ENCODE measurements at places on chromosomes 7 and 10.

DNA sequence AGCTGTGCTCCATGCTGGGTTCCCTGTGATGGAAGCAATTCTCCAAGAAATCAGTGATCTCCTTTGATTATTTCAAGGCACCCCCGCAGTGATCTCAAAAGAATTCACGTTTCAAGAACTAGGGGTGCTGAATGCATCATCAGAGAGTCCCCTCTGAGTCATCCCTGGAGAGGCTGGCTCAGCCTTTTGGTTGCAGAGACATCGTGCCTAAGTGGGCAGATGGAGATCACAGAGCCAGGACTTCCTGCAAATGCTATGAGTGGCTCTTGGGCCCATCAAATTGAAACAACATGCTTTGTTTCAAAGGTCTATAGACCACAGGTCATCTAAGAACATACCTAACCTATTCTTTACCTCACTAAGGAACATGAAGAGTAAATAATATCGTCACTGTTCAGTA is 41.5 kb upstream of the PLEKHA1 start:
- no peak for DNase-seq

DNA sequence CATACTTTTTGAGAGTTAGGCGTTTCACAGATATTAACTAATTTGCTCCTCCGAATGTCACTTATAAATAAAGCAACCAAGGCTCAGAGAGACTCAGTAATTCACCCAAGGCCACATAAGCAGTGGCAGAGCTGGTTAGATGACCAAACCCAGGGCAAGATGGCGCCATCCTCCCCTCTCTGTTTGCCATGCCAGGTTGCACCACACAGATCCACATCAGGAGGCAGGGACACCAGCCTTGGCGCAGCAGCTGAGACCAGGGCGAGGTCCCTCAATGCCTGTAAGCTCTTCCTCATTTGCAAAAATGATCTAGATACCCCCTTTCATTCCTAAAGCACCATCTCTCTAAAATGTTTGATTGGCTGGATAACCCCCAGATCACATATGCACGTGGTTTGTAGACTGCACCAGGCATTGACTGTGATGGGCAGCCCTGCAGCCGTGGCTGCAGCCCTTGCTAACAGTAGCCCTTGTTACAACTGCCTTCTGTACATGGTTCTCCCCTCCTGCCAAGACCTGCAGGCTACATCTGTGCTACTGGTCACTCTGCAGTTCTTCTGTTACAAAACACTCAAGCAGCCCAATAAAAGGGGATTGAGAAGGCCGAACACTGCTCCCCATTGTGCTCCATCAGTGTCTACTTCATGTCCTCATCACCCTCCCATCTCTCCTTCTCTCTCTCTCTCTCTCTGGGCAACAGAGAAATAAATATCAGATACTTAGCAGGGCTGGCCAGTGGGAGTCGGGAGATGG is 298.6 kb downstream of the PRPF18 start:
- DNase-seq = no peak

DNA sequence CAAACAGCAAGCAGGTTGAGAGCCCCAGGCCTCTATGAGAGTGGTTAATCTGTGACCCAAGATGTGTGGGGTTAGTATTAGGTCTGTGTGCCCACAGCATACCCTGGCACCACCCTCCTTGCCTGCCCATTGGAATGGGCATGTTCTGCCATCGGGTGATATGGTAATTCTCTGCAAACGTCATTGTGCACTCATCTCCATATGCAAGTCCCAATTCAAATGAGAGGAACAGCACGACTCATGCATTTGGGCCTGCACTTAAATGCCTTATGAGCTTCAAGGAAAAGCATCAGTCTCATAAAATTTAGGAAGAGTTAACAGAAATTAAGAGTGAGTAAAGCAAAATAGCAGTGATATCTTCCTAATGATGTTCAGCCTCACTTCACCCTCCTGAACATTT is 133.9 kb upstream of the FGFR2 start:
- DNase-seq = no peak

DNA sequence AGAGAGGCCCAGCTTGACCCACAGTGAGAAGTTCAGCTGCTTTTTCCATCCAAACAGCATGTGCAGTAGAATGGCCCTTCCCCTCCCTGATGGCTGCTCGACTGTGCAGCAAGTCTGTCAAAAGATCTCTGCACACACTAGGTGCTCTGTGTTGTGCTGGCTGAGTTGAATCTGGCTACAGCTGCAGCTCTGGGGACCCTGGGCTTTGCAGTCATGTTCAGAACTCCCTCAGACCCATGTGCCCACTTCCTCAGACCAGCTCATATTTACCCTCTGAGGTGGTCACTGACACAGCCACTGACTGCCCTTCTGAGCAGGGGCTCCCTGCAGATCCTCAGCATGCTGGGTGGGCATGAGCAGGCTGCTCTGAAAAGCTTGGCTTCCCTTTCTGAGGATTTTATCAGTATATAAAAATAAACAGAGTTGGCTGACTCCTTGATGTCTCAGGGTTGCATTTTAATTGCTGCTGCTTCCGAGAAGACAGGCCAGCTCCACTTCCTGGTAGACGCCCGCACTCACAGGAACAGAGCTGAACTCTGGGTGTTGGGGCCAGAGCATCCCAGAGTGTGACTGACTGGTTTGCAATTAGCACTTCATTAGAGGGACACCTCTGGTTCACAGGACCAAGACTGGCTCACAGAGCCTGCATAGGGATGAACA is 507.9 kb downstream of the RPS24 start:
- DNase-seq = no peak

GRCh38 chr7:80630608-80631405 is 7.6 kb upstream of the CD36 start:
- no peak for DNase-seq

DNA sequence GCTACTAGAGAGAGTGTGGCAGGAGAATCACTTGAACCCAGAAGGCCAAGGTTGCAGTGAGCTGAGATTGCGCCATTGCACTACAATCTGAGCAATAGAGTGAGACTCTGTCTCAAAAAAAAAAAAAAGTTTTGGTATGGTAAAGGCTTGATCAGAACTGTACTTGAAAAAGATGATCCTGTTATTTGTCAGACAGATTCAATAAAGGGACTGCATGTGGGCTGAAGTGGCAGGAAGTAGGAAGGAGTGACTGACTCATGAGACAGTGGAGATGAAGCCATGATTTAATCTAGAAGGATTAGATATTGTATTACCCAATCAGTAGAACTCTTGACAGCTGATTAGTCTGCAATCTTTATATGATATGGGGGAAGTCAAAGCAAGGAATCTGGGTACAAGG is 2.7 kb upstream of the TMEM254 start:
- no peak for DNase-seq

DNA sequence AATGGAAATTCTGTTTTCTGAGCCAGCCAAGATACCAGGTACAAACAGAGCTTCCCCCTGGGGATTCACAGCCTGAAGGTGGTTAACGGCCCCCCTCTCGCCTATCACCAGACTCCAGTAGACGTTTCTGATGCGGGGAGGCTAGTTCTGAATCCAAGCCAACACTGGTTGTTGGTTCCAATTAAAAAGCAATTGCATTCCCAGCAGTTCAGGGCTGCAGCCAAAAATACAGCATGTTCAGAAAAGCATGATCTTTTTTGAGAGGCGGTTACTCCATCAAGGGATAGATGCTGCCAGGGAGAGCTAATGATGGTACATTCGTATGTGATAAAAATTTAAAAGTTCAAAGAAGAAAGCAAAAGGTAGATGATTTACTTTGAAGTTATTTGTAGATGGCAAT is 481.0 kb downstream of the GALNT17 start:
- DNase-seq = no peak

DNA sequence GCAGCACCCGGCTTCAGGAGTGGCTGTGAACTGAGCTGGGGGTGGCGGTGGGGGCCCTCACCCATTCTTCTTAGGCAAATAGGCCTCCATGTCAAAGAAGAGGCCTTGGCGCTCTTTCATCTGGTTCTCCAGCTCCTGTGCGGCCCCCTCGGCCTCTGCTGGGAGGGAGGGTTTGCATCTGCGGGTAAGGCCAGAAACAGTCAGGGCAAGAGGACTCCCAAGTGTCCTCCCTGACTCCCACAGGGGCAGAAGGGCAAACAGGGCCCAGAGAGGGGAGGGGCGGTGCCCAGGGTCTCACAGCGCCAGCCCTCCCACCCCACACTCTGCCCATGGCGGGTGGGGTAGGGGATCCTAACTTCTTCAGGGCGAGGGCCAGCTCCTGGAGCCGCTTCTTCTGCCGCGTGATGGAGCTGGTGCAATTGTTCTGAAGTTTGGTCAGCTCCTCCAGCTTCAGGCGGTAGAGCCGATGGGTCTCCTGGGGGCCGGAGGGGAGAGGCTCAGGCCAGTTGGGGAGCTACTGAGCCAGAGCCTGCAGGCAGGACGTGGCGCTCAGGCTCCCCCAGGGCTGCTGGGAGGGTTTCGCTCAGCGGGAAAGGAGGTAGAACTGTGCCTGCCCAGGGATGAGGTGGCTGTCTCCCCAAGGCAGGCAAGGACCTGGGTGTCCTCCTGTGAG is 2.2 kb downstream of the TMEM120A start:
- no peak for DNase-seq

- no peak for DNase-seq
Observed at GRCh38 chr7:155062411-155062810, 7.7 kb upstream of the HTR5A start.

- DNase-seq = no peak
Observed at GRCh38 chr10:3727268-3727667, 57.7 kb downstream of the KLF6 start.

GRCh38 chr10:21527598-21528235 is 2.2 kb upstream of the SKIDA1 start:
- DNase-seq = no peak

DNA sequence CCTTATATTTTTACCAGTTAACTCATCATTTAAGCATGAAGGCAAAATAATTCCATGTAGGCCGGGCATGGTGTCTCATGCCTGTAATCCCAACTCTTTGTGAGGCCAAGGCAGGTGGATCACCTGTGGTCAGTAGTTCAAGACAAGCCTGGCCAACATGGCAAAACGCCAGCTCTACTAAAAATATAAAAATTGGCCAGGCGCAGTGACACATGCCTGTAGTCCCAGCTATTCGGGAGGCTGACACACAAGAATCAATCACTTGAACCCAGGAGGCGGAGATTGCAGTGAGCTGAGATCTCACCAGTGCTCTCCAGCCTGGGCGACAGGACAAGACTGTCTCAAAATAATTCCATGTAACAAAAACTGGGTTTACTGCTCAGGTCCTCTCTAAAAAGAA is 18.3 kb downstream of the HNRNPA2B1 start:
- DNase-seq = no peak

GRCh38 chr10:104072786-104073185 is 12.9 kb downstream of the COL17A1 start:
- DNase-seq = no peak

DNA sequence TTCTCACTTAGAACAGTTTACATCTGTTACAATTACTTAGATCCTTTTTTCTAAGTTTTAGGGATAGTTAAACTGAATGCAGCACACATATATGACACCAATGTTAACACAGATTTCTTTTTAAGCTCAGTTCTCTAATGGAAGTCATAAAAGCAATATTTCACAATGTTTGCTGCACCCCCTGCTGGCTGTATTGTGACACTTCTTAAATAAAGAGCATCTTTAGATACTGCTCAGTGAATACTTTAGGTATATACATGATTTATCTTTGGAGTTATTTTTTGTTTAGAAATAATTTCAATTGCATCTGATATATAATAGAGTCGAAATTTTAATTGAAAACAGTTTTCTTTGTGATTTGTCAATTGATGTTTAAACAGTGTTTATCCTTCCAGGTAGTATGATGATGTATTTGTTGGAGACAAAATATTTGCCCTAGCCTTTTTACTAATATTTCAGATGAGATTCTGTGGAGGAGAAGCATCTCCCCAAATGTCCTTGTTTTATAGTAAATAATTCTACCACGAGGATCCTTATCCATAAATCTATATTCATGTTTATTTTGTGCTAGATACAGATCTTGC is 174.4 kb downstream of the ST7 start:
- DNase-seq = no peak

GRCh38 chr10:33161550-33162247 is 172.8 kb downstream of the NRP1 start:
- no peak for DNase-seq

DNA sequence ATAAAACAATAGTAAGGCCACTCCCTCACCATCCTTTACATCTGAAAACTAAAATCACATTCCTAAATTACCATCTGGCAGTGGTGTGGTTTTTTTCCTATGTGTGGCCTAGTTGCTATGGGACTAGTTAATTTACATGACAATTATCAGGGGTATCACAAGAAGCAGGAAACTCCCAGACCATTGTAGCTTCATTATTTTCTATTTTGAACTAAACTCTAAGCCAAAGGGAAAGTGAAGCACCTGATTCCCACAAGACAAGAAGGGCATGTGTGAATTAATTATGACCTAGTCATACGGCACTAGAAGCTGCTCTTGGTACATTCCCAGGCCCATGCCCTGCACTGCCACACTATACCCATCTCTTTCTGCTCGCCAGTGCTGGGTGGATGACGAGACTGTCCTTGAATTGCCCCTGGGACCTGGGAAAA is 103.4 kb downstream of the ATXN7L1 start:
- no peak for DNase-seq

DNA sequence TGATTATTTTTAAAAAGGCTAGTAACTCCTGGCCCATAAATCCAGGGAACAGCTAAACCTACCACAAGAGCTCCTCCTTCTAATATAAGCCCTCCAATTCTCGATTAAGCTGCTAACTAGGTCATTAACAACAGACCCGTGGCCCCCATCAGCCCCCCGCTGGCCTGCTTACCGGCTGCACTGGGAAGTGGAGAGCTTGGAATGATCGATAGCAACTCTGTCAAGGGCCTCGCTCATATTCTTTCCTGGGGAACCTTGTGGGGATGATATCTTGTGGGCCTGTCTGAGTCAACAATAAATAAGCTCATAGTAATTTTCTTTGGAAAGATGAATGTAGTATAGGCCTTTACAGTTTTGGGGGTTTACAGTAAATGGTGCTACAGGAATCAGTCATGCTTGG is 353.5 kb downstream of the TCERG1L start:
- no peak for DNase-seq

GRCh38 chr7:158809596-158809995 is 19.7 kb downstream of the ESYT2 start:
- DNase-seq = no peak

- DNase-seq = no peak
Observed at GRCh38 chr7:152203095-152203494, 177.6 kb downstream of the GALNT11 start.

DNA sequence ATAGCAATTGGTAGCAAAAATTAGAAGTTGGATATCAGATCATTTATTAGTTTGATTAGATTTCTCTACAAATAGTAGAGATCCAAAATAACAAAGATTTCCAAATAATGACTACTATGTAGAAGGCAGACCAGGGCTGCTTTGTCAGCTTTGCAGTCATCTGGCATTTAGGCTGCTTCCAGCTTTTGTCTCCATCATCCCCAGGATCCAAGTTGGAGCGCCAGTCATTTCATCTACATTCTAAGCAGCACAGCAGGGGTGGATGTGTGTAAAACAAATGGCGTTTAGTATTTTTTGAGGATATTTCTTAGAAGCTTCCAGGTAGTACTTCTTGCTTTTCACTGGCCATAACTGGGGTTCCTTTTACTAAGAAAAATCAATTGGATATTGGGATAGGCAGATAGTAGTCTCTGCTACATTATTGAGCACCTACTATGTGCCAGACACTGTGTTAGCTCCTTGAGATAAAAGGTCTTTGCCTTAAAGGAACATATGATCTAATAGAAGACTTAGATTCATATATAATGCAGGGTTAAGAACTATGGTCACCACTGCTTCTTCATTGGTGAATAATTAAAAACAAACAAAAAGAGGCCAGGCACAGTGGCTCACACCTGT is 41.5 kb downstream of the TPST1 start:
- no peak for DNase-seq

GRCh38 chr10:96271016-96271815 is at the start of gene BLNK:
Gene BLNK (minus strand): TSS chr10:96271569. CDS start chr10:96271398, 171 bp downstream.
- no peak for DNase-seq

GRCh38 chr7:150524018-150524417 is 9.3 kb downstream of the GIMAP7 start:
- no peak for DNase-seq

All from CD4-positive, alpha-beta memory T cell (primary cell).